ENCODE measurements at places on chromosomes 6 and 20.

DNA sequence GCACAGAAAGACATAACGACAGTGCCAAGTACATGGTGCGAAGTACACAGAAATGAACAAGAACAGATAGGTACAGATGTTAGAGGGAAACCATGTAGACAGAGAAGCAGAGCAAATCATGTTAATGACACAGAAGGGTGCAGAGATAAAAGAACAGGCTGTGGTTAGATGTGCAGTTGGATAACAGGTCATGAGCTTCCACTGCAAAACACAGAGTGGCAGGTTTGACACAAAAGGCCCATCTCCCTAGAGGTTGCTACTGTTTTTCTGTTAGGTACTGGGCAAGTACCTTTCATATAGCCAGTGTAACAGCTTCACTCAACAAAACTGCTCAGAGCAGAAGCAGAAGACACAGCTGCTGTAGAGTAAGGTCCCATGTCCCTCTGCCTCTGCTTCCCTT lies 84.6 kb downstream of the AK9 start:
- no peak for DNase-seq

GRCh38 chr6:163705923-163706322 lies 291.4 kb downstream of the QKI start:
- DNase-seq = no peak

- DNase-seq = no peak
These were observed 26.4 kb downstream of the COL20A1 start for GRCh38 chr20:63319164-63320040.

DNA sequence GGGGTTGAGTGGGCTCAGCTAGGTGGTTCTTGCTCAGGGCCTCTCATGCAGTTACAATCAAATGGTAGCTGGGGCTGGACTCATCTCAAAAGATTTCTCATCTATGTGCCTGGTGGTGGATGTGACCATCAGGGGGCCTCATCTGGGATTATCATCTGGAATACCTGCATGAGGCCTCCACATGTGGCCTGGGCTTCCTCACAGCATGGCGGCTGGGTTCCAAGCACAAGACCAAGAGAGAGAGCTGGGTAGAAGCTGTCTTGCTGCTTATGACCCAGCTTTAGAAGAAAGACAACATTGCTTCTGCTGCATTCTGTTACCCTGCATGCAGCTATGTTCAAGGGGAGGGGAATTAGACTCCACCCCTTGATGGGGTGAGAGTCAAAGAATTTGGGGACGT lies 22.5 kb downstream of the ARHGAP40 start:
- no peak for DNase-seq

DNA sequence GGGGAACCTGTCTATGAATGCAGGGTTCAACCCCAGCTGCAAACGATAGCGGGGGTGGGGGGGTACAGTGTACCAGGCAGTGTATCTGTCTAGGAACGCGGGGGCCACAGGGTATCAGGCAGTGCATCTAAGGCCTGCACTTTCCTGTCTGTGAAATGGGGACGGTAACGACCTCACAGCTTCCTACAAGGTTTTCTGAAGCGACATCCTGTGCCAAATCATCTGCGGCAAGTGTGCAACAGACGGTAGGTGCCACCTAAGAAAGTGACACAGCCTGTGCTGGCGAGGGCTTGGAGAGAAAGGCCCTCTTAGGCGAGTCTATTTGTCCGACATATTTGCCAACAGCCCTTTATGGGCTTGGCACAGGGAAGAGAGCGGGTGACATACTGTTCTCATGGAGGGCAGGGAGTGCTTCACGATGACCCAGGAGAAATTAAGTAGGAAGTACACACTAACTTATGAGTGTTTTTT lies 3.8 kb downstream of the DIDO1 start:
- no peak for DNase-seq

GRCh38 chr6:23389386-23389785 lies 736.6 kb upstream of the NRSN1 start:
- no peak for DNase-seq

GRCh38 chr20:62470001-62470400 lies 5.8 kb downstream of the GATA5 start:
- DNase-seq = no peak

DNA sequence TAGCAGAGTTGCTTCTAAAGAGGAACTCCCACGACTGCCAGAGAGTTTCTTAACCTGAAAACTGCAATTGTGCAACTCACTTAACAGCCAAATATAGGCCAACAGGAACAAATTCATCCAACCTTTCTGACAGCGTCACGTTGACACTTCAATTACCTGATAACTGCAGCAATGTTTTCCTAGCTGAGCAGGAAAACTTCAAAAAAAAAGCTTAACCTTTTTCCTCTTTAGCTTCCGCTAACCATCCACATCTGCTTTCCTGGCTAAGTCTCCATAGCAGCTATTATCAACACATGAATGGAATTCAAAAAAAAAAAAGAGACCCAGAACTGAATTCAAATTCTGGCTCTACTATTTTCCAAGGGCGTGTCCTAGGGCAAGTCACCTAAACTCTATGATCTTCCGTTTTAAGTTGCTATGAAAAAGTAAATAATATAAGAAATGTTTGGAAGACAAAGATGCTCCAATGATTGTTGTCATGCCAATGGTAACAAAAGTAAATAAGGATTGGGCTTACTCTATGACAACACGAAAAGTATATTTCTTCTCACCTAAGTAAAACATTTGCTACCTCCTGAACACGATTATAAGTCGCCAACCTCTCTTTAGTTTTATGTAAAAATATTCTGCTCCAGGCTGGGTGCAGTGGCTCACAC lies 524.6 kb upstream of the JARID2 start:
- no peak for DNase-seq

GRCh38 chr20:57910716-57911115 lies 200.9 kb upstream of the PMEPA1 start:
- DNase-seq = no peak

GRCh38 chr6:134035823-134036296 lies 16.6 kb downstream of the SLC2A12 start:
- no peak for DNase-seq

DNA sequence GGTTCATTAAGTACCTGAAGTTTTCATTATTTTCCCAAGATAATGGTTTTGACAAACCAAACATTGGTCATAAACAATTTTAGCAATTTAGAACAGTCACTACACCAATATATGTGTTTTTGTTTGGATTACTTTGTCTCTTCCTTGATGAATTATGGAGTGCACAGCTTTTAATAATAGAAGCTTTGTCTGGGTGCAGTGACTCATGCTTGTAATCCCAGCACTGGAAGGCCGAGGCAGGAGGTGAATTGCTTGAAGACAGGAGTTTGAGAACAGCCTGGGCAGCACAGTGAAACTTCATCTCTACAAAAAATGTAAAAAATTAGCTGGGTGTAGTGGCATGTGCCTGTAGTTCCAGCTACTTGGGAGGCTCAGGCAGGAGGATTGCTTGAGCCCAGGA lies 89.4 kb upstream of the ANKEF1 start:
- no peak for DNase-seq

- no peak for DNase-seq
These were observed 89.4 kb upstream of the PDE10A start for GRCh38 chr6:165752451-165752850.

- DNase-seq = peak; percentile 72
These were observed 104.7 kb upstream of the SGK1 start for GRCh38 chr6:134422426-134423231.

- DNase-seq = no peak
These were observed 55.1 kb downstream of the ID4 start for GRCh38 chr6:19892260-19892659.

GRCh38 chr6:47357827-47358226 lies 48.1 kb upstream of the TNFRSF21 start:
- DNase-seq = no peak

DNA sequence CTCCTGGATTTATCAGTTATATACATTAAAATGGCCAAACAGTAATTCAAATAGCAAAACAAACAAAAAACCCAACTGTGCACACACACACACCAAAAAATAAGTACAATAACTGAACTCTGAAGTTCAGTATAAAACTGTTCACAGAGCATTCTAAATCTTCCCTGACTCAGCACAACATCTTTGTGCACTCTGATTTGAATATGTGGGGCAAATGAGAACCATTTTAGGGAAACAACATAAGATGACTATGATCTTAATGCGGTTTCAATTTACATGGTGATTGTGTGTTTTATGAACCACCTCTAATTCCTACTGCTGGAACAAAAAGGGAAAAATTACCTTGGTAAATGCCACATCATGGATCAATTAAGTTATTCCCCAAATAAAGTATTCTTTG lies 41.7 kb downstream of the PLAGL1 start:
- no peak for DNase-seq

GRCh38 chr6:155123520-155123919 lies 128.4 kb downstream of the TIAM2 start:
- DNase-seq = no peak

DNA sequence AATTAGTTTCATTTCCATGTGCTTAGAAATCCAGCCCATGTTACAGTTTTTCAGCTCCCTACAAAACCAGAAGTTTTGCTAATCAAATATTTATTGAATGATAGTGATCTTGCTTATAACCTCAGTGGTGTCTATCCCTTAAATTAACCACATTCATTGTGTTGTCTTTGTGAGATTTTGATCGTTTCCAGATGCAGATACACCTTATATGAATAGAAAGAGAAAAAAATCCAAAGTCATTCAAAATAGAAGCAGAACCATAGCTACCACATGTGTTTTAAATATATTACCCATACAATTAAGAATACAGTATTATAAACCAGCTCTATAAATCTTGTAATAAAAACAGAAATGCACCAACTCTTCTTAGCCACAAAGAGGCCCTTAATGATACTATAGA lies 60.6 kb upstream of the RREB1 start:
- no peak for DNase-seq

DNA sequence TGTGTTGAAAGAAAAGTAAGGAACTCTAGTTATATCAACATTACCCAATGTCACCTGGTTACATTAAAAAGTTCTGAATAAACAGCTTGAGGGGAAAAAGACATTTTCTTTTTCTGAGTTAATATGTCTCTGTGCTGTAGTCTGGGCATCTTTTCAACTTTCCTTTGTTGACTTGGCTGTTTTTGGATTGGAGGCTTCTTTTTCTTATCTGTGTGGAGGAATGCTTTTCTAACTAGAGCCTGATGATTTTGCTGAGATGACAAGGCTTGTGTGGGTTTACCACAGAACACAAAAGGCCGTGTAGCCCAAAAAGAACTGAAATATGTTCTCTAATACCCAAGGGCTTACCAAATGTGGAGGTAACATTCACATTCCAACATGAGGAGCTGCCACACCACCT lies 161.8 kb downstream of the KCNQ5 start:
- peak; percentile 5 for DNase-seq

- DNase-seq = no peak
These were observed 85.3 kb downstream of the CDS2 start for GRCh38 chr20:5211803-5212714.

- no peak for DNase-seq
These were observed 509.9 kb upstream of the SYNCRIP start for GRCh38 chr6:86152546-86152945.

DNA sequence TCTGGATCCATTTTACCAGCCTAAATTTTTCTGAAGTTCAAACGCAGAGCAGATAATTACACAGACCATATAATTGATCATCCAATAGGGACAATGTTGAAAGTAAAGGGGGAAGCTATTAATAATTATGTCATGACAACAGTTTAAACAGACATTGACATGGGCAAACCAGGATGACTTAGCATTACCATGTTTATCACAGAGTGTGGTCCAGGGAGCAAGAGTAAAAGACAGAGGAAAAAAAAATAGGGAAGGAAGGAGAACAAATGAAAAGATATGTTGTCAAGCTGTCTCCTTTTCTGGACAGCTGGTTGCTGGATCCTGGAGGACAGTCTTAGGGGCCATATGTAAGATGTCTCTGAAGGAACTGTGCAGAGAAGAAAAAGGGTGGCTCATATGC lies 69.4 kb upstream of the FBXL4 start:
- DNase-seq = no peak

- no peak for DNase-seq
These were observed 10.5 kb upstream of the TOX2 start for GRCh38 chr20:43903953-43904826.

DNA sequence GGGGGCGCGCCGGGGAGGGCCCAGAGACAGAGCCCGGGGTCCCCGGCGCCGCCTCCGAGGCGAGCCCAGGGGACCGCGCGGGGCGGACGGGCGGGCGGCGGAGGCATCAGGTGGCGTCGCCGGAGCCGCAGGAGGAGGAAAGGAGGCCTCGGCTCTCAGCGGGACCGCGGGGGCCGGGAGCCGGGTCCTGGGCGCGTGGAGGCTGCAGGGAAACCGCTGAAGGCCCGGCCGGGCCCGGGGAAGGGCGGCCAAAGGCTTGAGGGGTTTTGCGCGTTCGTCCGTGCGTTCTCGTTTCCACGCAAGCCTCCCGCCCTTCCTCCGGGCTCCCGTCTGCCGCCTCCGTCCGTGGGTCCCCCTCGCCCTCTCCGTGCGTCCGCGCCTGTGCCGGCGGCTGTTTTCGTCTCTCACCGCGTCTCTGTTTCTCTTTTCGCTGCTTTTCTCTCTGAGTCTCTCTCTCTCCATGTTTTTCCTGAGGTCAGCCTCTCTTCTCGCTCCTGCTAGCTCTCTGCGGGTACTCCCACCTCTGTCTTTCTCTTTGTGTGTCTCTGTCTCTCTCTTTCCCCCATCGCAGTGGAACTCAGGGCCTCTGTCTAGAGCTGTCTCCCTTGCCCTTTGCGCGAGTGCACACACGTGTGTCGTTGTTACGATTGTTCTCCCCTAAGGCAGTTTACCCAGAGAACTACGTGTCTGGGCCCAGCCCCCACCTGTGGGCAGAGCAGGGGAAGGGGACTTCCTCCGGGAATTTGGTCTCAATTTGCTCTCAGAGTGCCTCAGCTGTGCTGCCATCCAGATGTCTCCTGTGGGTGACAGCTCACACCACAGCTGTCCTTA lies 2.1 kb downstream of the IRF4 start:
- DNase-seq = no peak

- peak; percentile 8 for DNase-seq
These were observed 6.2 kb downstream of the LINC00237 start for GRCh38 chr20:21099751-21100577.

- DNase-seq = no peak
These were observed 114.3 kb downstream of the COL19A1 start for GRCh38 chr6:69980624-69981023.

DNA sequence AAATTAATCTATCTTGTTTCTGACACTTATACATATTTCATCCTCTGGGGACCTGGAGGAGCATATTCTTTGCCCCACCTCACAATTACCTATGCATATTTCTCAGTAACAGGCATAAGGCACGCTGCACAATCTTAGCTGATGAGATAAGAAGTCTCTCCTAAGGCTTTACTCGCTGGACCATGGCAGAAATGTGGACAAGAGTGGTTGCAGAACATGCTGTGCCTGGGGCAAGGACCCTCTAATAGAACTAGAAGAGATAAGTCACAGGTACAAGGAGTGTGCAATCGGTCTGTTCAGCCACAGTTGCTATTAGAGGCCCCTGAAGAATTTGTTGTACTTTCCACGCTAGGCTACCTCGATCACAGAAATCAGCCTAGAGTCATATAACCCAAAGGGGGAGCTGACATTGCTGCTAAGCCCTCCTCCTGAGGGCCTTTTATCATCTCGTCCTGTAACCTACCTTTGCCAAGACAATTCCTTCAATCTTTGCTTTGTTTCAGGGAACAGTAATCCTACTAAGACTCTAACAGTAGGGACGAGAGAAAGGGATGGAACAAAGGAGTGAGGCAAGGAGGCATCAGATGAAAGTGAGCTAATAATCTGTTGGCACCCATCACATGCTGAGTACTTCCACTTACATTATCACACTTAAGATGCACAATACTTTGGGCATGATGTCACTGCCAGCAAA lies 16.1 kb upstream of the DEFB129 start:
- no peak for DNase-seq
